ENCODE measurements at places on chromosomes 5 and 9.

GRCh38 chr5:6737043-6737941 lies 24.1 kb downstream of the TENT4A start:
- DNase-seq: no peak

- DNase-seq: no peak
Observed at GRCh38 chr5:141783005-141783946, 94.9 kb downstream of the PCDH1 start.

DNA sequence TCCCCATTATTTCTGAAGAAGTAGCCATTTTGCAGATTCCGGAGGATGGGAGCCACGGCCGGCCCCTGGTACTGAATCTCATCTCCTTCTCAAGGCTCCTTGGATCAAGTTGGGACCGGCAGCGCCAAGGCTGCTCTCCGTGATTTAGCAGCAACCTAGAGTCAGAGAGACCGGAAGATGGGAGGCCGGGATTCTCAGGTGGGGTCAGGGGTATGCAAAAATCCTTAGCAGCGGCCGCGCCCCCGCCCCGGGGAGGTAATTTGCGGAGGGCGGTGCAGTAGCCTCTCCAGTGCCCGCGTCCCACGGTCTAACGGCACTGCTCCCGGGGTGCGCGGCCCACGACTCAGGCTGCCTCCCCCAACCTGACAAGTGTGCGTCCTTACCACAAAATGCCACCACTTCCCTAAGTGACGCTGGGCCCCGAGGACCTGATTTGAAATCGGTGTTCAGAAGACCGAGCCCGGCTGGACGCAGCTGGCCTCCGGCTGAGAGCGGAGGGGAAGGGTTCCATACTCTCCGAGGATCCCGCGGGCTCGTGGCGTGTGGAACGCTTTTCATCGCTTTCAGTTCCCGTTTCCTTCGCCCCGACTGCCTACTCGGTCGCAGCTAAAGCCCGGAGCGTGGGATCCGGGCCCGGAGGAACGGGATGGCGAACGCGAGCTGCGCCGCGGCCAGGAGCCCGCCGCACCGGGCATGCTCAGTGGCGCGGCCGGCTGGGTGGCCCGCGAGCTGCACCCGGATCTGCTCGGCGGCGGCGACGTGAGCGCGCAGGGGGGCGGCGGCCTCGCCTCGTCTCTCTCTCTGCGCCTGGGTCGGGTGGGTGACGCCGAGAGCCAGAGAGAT lies at the start of gene SCAMP1:
Gene SCAMP1 (plus strand): TSS at position 787 of the 843 bp plus-strand sequence. CDS start 55 bp downstream, at position 842.
- DNase-seq: peak; percentile 96

GRCh38 chr5:25006237-25006636 lies 361.5 kb upstream of the CDH10 start:
- no peak for DNase-seq

DNA sequence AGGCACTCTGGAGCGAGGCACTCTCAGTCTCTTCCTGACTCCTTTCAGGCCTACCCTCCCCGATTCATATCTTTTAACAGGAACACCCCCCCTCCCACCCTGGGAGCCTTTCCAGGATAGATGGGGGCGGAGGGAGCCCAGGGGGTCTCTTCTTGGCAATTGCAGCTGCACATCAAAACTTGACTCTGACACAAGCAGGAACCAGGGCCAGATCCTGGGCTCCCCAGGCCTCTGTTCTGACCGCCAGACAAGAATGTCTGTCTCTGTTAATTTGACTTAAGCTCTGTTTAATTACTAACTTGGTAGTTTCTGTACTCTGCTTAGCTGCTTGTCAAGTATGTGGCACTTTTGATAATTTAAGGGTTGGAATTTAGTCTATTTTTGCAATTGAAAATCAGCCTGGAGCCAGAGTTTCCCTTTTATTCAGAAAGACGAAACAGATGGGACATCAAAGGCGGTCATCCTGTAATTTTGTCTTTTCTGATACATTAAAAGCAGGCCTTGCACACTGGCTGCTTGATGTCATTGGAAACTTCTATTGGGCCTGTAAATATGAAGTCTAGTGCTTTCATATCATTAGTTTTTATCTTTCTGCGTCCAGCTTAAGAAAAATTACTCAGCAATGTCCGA lies 43.3 kb downstream of the ACTL7B start:
- no peak for DNase-seq

DNA sequence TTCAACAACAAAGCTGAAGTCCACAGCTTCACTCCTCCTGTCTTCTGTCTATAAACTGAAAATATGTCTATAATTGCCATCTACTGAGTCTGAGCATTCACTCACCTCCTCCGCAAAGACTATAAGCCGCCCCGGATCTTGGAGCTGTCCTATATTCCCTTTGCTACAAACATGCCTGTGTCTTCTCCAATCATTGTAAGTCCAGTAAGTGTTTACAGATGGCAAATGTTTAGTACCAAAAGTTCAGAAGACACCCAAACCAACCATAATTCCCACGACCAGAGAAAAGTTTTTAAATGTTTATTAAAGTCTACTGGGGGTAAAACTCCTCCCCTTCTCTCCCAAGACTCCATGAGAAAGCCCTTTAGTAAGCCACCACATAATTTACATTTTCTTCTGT lies 80.9 kb downstream of the EBF1 start:
- no peak for DNase-seq

DNA sequence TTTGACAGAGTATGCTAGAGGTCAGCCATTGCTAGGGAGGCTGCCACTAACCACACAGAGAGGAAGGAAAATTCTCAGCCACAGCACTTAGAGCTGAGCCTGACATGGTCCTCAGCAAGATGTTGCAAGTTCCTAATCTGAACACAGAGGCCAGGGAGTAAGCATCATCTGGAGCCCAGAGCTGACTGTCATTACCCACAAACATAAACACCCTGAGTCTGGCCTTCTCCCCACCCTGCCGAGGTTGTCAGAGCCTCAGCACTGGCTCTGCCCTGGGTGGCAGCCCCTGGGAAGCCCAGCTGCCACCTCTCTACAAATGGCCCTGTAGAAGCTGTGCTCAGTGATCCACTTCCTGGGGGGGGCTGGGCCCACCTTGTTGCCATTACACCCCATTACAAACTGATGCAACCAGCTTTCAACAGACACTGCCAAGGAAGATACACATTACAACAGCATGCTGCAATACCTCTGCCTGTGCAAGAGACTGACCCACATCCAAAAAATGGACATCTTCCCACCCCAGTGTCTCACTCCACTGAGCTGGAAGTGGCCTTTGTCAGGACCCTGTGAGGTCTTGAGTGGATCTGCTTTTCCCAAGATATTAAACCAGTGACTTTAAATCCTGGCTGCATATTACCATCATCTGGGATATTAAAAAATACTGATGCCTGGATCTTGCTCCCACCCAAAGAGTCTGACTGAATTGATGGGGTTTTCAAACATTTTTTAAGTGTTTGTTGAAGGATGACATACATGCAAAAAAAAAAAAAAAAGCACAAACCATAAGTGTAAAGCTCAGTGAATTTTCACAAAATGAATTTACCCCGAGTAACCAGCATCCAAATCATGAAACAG lies 33.0 kb downstream of the IRF1 start:
- DNase-seq: no peak

DNA sequence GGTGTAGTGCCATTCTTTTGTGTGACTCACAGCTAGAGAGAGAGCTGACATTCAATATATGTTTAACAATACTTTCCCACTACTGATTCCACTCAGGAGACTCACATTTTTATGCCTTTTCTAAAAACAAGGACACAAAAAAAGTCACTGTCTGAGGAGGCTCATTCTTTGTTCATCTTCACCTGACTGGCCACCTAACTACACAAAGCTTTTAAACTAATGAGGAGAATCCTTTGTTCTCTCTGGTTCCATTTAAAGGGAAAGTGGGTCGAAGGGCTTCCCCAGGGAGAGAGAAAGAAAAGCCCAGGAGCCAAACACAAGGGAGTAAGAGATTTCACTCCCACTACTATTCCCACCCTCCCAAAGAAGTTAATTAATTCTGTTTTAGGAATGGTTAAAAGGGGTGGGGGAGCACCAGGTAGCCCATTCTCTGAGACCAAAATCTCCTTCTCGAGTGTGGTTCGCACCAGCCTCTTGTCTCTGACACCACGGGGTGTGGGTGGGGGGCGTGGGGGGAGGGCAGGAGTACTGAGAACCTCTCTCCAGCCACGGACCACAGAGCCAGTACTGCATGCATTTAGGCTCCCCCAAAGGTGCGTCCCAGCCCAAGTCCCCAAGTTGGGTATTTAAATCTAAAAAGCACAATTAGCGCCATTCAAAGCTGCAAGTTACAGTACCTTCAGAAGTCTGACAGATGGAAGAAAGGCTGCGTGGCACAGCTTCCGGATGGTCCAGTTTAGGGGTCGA lies 747 bp downstream of the TRPM3 start:
- no peak for DNase-seq

GRCh38 chr5:143481697-143482531 lies 78.4 kb upstream of the NR3C1 start:
- DNase-seq: no peak

DNA sequence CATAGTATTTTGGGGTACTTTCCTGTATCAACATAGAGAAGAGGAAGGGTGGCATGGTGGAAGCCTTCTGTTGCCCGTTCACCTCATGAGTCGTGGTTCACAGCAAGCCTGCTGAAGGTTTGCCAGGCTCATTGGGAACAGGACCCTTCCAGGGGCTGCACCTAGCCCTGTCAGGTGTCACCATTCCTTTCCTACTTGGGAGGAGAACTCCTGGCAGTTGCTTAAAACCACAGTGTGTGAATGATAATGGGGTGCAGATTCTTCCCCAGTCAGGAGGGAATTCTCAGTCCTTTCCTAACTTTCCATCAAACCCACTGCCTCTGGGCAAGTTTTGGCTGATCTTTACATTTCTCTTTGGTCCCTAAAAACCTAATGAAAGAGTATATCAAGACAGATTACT lies 99.4 kb upstream of the CTNND2 start:
- no peak for DNase-seq

DNA sequence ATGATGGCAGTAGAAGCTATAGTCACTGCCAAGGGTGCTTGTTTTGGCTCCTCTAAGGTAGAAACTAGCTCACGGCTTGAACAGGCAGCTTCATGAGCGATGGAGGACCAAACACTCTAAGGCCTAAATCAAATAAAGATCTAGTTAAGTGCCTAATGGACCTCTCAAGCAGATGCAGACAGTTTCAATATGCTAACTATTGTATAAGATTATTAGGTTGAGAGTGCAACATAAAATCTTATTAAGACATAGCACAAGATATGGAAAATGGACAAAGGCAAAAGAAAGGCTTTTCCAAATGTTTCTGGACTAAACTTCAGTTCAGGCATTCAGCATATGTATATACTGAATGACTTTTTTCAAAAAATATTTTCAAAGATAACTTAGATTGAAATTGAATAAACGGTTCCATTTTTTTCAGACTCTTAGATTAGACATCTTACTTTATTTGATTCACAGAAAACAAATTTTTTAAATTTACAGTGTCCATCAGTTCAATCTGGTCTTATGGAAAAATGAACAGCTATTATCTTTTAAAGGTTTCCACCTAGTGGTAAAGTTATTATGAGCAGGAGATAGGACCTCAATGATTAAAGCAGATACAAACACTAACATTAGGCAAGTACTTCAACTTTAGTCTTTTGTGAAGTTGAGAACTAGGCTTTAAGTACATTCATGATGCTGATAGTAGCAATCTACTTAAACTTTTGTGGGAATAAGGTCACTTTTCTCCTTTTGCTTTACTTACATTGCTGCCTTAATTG lies 1167.7 kb downstream of the MAT2B start:
- no peak for DNase-seq

DNA sequence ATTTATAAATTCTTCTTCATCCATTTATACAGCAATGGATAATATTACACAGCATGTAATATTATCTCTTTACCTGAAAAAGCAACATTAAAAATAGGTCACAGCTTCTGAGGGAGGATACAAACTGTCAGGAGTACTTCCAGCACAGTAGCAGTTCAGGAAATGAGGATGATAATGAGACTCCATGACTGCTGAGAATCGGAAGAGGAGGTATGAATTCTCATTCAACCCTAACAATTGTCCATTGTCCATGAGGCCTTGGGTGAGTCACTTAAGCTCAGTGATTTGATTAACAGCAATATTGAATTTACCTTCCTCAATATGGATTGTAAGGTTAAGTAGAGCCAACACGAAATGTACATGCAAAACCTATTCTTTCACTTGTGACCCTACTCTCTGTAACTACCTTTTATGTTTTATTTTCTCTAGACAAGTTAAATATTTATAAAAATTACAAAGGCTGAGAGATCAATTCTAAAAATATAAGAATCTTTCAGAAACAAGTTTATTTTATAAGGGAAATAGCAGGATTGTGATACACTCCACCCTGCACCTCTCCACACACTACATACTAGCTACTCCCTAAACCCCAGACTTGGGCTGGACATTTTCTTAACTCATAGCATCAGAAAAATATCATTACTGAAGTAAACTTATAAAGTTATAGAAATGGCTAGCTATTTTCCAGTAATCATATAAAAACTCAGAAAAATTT lies 159.1 kb upstream of the ACOT12 start:
- no peak for DNase-seq

- DNase-seq: no peak
Observed at GRCh38 chr5:180353980-180354452, 880 bp upstream of the GFPT2 start.

DNA sequence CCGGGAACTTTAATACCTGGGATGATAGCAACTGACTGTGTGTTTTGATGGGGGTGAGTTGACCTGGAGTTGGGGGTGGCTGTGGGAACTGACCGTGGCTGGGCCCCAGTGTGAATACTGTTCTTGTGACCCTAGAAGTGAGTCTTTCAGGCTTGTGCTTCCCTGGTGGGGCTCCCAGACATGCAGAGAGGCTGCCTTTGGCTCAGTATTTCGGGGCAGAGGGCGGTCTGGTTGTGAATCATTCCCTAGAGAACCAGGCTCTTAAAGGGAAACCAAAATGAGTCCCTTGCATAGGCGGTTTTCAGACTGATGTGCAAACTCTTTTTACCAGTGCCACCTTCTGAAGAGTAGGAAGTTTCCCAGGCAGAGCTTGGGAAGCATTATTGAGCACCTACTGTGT lies 132.1 kb downstream of the MACROH2A1 start:
- DNase-seq: no peak

DNA sequence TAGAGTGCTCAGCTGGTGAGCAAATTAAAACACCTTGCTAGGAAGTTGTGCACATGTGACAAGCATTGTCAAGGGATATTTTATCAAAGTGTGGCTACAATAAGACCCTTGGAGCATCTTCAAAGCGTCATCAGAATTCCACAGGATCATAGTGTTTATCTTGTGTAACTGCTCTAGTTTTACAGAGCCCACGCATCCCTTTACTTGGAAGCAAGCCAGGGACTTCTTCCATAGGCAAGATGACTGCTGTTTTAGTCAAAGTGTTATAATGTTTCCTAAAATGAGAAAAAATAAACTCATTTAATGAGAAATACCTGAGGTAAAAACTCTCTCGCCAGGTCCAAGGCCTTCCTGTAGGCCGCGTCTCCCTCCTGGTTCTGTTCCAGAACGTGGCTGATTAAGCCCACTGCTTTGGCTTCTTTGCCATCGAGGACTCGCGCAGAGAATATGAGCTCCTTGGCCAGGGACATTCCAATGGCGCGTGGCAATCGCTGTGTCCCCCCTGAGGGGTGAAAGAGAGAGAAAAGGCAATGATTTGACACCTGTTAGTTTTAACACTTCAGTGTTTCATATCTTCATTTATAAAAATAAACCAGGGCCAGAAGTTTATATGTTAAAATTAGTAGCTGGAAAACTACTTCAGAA lies 141.1 kb downstream of the AUH start:
- DNase-seq: no peak

- DNase-seq: no peak
Observed at GRCh38 chr5:42881416-42882117, 69.9 kb upstream of the SELENOP start.
